ENCODE measurements at places on chromosomes 2 and 18.

DNA sequence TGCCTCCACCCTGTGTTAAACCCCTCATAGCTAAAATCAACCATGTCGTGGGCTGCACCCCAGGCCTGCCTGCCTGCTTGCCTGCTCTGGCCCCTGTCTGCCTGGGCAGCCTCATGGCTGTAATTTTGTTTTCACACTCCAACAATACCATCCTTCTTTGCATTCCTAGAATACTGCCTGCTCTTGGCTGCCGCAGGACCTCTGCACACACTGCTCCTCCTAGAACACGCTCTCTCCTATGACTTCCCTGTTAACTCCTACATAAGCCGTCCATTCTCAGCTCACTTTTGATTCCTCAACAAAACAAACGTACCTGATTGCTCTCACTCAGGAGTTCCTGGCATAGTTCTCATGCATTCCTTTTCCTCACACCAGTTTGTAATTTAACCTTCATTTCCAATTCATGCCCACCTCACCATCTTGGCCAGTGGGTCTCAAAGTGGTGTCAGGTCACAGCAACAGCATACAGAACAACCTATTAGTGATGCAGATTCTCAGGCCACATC lies 2.5 kb downstream of the UXS1 start:
- DNase-seq, result no peak

- no peak for DNase-seq
Observed at GRCh38 chr2:133026536-133027177, 356.7 kb upstream of the LYPD1 start.

GRCh38 chr2:232781765-232782164 lies 5.4 kb upstream of the KCNJ13 start:
- peak; percentile 24 for DNase-seq

GRCh38 chr2:204336153-204336744 lies 209.0 kb upstream of the PARD3B start:
- DNase-seq, result no peak

- DNase-seq, result no peak
Observed at GRCh38 chr2:132559921-132560320, 110.1 kb downstream of the LYPD1 start.

DNA sequence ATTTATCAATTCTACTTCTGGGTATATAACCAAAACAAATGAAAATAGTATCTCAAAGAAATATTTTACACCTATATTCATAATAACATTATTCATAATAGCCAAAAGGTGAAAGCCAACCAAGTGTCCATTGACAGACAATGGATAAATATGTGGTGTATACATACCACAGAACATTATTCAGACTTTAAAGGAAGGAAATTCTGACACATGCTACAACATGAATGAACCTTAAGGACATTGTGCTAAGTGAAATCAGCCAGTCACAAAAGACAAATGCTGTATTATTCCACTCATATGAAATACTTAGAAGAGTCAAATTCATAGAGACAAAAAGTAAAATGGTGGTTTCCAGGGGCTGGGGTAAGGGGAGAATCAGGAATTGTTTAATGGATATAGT lies 370.5 kb upstream of the CHAC2 start:
- DNase-seq, result no peak

- DNase-seq, result no peak
Observed at GRCh38 chr2:239587841-239588240, 187.0 kb upstream of the HDAC4 start.

DNA sequence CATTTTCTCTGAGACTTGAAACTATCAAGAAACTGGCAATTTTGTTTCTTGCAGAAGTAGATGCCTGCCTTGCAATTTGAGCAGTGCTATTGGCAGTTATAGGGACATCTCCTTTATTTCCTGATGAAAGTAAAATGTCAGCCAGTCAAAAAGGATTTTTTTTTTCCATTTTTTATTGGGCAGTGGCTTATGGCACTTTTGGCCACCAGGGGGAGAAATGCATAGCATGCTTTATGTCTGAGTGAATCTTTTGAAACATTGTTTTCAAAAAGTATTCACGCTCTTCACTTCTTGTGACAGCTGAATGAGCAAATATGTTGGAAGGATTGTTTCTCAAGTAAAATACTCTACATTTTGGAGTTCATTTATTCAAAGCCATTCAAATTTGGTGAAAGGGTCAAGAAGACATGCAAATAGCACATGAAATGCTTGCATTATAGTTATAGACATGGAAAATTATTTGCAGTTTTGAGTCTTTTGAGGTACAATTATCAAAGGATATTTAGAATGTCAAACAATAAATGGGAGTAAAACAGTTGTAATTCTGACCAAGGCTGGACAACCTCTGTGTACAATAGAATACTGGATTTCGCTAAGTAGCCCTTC lies 491.0 kb downstream of the CDH2 start:
- no peak for DNase-seq

GRCh38 chr2:84288293-84288692 lies 170.8 kb downstream of the SUCLG1 start:
- DNase-seq, result no peak

GRCh38 chr2:88753833-88754584 lies 62.5 kb downstream of the RPIA start:
- DNase-seq, result no peak

- DNase-seq, result no peak
Observed at GRCh38 chr18:28571929-28572328, 395.0 kb upstream of the CDH2 start.

DNA sequence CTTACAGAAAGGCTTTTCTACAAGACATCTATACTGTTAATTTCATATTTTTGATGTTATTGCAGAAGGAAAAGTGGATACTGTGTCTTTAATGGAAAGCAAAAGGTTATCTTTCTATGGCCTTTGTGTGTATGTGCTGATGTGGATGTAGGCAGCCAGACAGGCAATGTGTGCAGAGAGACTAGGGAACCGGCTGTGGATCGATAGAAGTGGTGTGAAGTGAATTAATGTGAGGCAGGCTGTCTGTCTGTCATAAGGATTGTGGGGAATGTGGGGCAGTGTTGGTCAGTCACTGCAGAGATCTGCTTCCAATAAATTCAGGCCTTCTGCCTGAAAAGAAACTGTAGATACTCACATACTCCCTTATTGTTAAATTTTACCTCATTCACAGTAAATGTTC lies 156.7 kb downstream of the WDR7 start:
- no peak for DNase-seq

GRCh38 chr2:234964631-234965461 lies 13.0 kb downstream of the SH3BP4 start:
- DNase-seq, result no peak

DNA sequence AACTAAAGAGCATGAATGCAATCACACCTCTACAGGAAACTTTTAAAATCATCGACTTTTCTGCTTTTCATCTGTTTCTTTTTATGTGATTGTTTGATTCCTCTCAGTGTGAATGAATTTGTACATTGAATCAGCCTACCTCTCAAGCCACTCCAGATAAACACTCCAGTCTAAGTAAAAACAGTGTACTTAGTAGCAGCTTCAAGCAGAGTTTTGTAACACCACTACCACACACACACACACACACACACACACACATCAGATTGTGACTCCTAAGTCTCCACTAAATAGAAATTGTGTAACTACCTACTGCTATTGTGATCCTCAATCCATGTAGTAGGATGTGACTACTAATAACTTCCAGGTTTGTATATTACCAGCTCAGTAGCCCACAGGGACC lies 65.3 kb upstream of the EPB41L5 start:
- DNase-seq, result no peak

GRCh38 chr2:24920809-24921441 lies 888 bp upstream of the ADCY3 start:
- no peak for DNase-seq

DNA sequence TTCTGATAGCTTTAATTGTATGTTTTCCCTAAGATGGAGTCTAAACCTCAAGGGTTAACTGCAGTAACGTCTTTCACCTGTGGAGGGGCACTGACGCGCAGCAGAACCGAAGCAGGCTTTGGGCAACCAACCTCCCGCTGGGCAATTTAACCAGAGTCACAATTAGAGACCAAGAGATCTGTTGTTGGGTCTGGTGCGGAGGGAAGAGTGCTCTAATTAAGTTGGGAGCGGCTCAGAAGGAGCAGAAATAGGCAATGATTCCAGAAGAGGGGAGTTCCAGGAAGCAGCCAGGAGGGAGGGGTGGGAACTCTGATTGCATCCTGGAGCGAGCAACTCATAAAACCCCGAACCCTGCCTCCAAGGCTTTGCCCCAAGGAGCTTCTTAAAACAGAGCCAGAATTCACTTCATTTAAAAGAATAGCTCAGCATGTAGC lies 245.8 kb downstream of the PAX3 start:
- no peak for DNase-seq

- no peak for DNase-seq
Observed at GRCh38 chr2:2843969-2844548, 513.0 kb upstream of the MYT1L start.

Measured in activated CD4-positive, alpha-beta T cell treated with anti-CD3 and anti-CD28 coated beads for 24 hours (primary cell).